ENCODE measurements at places on chromosomes 2 and 18.

DNA sequence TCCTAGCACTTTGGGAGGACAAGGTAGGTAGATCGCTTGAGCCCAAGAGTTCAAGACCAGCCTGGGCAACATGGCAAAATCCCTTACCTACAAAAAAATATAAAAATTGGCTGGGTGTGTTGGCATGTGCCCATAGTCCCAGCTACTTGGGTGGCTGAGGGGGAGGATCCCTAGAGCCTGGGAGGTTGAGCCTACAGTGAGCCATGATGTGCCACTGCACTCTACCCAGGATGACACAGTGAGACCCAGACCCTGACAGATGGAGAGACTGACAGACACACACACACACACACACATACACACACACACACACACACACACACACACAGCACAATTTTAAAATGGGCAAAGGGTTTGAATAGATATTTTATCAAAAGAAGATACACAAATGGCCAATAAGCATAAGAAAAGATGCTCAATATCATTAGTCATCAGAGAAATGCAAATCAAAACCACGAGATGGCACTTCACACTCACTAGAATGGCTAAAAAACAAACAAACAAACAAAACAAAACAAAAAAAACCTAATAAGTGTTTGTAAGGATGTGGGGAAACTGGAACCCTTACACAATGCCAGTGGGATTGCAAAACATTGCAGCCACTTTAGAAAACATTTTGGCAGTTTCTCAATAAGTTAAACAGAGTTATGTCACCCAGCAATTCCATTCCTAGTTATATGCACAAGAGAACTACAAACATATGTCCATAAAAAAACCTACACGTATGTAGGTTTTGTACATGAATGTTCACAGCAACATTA, 42.3 kb downstream of the BAZ2B start:
- no peak for DNase-seq

GRCh38 chr2:239358062-239358754, 42.6 kb downstream of the HDAC4 start:
- DNase-seq, result no peak

- DNase-seq, result no peak
These were observed 49.7 kb downstream of the SPHKAP start for GRCh38 chr2:228131833-228132232.

DNA sequence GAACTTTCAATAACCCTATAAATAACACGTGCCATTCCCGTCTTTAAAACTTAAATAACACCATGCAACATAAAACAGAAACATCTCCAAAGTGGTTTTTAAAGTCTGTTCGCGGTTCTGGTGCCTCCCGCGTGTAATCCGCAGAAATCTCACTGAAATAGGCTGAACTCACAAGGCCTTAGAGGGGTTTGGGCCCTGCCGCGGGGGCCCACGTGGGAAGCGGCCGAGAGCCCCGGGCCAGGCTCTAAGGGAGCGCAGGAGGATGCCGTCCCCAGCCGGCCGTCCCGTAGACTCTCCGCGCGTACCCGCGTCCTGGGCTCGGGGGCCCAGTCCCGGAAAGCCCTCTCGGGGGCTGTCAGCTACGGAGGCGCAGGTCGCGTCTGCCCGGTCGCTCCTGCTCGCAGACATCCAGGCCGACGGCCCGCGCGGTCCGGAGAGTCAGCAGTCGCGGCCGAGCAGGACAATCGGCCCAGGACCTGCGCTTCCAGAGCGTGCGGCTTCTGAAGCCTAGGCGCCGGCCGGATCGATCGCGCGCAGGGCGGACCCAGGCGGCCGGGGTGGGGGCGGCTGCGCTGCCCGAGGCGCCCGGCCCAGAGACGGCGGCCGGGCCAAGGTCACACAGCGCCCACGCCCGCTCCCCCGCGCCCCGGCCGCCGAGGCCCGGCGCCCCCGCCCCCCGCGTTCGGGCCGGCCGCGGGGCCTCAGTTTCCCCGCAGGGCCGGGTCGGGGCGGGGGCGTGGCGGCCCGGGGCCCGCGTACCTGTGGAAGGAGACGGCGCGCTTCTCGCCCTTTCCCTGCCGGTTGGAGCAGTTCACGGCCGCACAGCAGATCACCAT, 558 bp downstream of the THAP4 start:
- peak; percentile 58 for DNase-seq

DNA sequence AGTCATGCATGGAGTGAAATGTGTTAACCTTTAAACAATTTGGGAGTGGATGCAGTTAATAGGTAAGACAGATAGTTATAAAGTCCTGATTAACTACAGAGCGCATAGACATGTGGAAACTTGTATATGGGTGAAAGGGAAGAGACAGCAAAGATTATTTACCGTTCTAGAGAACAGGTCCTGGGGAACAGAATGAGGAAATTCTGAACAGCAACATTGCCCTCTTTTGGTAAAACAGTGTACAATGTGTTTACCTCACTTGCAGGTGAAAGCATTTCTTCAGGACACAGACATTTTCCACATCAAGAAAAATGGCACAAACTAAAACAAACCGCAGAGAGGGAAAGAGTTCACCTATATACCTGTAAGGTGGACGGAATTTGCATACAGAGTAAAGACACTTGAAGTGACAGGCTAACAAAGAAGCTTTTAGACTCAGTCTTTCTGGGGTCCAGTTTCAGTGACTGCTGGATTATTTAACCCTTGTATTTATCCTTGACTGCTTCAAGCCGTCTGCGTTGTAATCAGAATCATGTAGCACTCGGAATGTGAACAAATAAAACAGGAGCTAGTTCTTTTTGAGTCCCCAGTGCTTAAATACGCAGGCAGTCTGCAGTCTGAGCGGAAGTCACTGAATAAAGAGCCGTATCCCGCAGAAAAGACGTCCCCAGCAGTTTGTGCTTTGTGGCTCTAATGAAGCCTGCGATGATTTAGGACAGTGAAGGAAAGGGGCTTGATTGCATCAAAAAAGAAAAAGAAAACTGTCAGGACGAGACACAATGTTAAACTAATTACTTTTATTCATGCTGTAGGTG, 364.8 kb upstream of the GALNT5 start:
- no peak for DNase-seq

GRCh38 chr2:194661431-194661830, 995.6 kb upstream of the SLC39A10 start:
- DNase-seq, result no peak

DNA sequence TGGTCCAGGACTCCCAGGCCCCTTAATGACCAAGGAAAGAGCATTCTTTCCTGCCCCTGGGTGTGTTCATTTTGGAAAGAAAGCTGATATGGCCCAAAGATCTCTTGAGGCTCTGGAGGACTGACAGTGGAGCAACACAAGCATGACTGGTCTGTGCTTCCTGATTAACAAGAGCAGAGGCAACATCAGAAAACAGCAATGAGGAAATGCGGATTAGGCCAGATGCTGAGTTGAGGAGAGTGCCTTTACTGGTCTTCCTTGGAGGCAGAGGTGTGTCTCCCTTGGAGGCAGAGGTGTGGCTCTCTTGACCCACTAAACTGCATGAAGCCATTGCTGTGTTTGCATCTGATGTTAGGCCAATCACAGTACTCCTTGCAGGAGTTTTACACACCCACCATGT, 19.9 kb downstream of the IL36B start:
- no peak for DNase-seq

DNA sequence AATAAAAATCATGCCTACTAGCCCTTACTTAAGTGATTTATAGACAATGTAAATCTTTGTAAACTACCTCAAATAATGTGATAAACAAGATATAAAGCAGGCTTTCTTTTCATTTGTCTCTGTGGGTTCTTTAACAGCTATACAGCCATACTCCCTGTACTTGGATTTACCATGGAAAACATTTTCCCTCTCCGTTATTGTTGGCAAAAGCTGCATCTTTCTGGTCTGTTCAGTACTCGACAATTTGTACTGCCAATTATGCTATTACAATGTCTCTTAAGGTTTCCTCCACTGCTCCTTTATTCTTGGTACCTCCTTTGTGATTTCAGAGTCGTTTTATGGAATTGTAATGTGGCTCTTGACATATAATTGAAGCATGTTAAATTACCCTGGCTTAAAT, 426.3 kb upstream of the PKDCC start:
- no peak for DNase-seq

GRCh38 chr2:37855283-37856041, 69.6 kb upstream of the RMDN2 start:
- DNase-seq, result no peak

GRCh38 chr18:7414459-7414858, 152.7 kb upstream of the PTPRM start:
- no peak for DNase-seq

Data from GM19239 (cell line).